HepG2 (cell line): ENCODE measurements at places on chromosomes 13 and 19. TPM values are rescaled to one million over a fixed set of nuclear protein-coding genes. Genes with fewer than 3 reads are reported as not detected.

DNA sequence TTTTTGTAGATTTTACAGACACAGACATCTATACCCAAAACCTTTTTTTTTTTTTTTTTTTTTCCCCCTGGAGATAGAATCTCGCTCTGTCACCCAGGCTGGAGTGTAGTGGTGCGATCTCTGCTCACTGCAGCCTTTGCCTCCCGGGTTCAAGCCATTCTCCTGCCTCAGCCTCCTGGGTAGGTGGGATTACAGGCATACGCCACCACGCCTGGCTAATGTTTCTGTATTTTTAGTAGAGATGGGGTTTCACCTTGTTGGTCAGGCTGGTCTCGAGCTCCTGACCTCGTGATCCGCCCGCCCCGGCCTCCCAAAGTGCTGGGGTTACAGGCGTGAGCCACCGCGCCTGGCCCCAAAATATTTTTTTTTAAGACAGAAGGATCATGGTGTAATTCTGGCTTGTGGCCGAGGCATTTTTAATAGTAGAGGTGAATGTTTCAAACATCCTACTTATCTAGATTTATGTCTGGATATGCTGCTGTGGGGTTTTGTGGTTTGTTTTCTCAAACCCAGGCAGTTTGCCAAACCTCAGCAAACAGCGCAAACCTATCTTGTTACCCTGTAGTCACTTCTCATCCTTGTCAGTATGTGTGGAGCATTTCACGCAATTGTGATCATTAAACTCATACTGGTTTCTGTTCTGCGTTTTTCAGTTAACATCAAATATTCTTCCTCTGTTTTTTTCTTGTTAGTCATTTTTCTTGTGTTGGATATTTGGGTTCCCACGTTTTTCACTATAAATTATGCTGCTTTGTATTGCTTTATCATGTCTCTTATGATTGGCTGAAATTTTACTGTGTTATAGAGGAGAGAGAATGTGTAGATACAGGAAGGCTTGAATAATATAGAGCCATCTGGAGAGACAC is 36.2 kb upstream of the GARRE1 start:
- DNase-seq: no peak

GRCh38 chr13:23289917-23290357 is 109.2 kb downstream of the SGCG start:
- no peak for DNase-seq

GRCh38 chr13:48888613-48889012 is 87.1 kb upstream of the FNDC3A start:
- no peak for DNase-seq

DNA sequence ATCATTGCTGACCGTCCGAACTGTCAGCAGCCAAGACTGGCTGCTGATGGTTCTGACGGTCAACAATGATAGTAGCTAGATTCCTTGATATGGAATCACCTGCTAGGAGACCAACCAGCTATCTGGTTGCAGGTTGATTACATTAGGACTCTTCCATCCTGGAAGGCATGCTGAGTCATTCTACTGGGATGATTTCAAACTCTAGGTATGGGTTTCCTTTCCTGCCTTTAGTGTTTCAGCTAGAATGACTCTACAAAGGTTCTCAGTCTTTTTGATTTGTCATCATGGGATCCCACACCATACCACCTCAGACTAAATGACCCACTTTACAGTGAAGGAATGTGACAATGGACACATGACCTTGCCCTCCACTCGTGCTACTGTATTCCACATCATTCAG is 138.1 kb upstream of the KL start:
- DNase-seq: no peak

DNA sequence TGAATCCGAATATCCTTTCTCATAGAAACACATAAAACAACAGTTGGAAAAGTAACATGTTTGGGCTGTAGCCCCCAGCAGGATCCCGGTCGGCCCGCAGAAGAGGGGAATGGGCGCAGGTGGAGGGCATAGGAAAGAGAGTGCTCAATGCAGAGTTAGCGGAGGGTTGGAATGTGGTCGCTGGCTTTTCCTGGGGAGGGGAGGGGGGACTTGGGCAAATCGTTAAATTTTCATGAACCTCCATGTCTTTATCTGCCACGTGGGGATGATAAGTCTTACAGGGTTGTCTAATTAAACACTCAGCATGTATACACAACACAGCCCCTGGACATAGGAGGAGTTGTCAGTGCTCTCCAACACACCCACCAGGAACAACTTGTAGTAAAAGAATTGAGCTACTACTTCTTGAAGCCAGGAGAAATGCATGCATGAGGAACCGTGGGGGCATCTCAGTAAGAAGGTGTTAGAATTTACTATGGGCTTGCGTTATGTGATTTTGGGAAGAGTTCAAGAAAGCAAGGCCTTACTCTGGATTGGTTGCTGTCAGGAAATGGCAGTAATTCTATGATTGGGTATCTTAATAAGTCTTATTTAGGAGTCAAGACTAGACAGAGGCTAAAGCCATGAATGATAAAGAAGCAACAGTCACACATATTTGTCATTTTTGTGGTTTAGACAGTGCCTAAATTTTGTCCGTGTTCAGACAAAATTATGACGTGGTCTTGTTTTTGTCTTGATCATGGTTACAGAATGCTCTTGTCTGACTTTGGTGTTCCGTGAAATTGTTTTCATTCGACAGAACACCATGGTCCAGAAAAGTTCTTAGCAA is 671 bp upstream of the SLC46A3 start:
- DNase-seq: no peak

DNA sequence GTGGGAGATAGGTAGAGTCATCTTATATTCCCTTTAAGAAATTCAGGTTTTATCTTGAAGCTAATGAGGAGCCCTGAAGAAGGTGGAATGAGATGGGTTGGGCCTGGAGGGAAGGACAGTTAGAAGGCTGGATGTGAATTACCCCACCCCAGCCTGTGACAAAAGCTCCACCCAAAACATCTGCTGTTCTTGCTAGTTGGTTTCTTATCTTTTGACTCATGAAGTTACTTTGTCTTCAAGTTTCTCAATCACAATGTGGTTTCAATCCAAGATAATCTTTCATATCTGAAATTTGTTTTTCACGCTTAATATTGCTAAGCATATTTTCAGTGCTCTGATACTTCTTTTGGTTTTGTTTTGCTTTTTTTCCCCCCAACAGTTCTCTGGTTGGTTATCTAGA is 38.3 kb upstream of the HMGB1 start:
- no peak for DNase-seq

- DNase-seq: no peak
Measured at GRCh38 chr19:16134510-16134909, 9.0 kb upstream of the HSH2D start.

DNA sequence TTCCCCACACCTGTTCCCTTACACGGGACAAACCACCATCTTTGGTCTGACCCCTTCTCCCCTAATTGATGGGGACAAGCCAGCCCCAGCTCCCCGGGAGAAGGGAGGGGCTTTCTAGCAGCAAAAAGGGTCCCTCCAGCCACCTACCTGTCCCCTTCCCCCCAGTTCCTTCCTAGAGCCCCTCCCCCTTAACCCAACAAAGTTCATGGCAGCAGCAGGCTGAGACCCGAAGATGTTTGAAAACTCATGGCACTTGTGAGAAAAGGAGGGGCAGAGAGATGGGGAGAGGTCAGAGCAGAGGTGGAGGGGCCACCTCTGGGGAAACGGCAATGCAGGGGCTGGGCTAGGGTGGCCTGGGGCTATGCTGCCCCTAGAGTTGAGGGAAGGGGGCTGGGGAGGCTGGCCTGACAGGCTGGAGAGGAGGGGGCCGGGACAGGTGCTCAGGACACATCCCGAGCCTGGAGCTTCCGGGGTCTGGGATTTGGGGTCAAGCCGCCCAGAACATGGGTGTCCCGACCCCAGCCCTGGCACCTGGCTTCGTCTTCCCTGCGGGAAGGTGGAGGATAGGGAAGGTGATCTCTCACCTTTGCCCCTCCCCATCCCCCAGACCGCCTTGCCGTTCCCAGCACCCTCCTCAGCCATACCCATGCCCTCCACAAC is 12.5 kb upstream of the ASF1B start:
- no peak for DNase-seq

GRCh38 chr13:50794226-50794625 is 49.3 kb downstream of the DLEU7 start:
- no peak for DNase-seq

DNA sequence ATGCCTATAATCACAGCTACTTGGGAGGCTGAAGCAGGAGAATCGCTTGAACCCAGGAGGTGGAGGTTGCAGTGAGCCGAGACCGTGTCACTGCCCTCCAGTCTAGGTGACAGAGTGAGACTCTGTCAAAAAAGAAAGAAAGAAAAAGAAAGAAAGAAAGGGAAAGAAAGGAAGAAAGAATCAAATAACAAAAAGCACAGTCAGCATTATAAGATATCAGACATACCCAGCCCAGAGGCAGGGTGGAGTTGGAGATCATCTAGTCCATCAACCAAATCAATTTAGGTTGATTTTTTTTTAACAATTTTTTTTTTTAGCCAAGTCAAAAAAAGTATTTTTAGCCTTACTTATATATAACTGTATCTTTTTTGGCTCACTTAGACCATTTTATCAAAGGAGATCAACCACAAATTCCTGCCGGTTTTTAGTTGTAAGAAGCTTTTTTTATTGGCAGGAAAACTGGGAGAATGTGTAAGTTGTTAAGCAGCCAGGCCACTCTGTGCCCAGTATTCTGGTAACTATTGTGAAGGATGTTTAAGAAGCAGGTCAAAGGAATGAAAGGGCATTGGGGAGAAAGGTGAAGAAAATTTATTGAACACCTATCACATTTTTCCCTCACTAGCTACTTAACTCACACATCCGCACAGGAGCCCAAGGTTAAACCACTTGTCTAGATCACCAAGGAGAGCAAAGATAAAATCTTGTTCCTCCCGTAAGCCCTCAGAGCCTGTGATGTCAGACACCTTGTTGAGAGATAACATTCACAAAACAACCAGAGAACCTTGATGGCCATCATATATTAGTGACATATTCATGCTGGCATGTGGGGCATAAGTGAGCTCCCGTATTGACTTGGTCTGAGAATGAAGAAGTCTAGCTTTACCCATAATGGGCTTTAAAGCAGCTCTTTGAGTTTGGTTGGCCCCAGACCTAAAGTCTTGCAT is 91.8 kb downstream of the COL4A2 start:
- no peak for DNase-seq

The GSX1 gene
- not detected in 2 replicates for polyA plus RNA-seq

The N4BP2L2 gene
- polyA plus RNA-seq: 47.9 and 58.9 TPM in 2 replicates

The SHISA7 gene
- not detected in 2 replicates for polyA plus RNA-seq
